ENCODE measurements at places on chromosomes 1 and 21. TPM values are rescaled to one million over a fixed set of nuclear protein-coding genes. Genes with fewer than 3 reads are reported as not detected.

ITLN1 gene
- not detected for polyA plus RNA-seq

NIBAN1 gene
- polyA plus RNA-seq = 50.8 TPM

LEFTY1 gene
- 0.39 TPM for polyA plus RNA-seq

MRPS15 gene
- 59.0 TPM for polyA plus RNA-seq

YBEY gene
- 9.4 TPM for polyA plus RNA-seq

FMO2 gene
- polyA plus RNA-seq = 1.2 TPM

CA14 gene
- 7.9 TPM for polyA plus RNA-seq

ZSCAN20 gene
- 2.2 TPM for polyA plus RNA-seq

BATF3 gene
- polyA plus RNA-seq = 1.6 TPM

CD1B gene
- not detected for polyA plus RNA-seq

FAM151A gene
- 0.36 TPM for polyA plus RNA-seq

TCEANC2 gene
- 5.3 TPM for polyA plus RNA-seq

LRRC71 gene
- polyA plus RNA-seq = 1.1 TPM

TMCC2 gene
- polyA plus RNA-seq = 7.7 TPM

UMODL1 gene
- polyA plus RNA-seq = not detected

All from muscle of back (tissue), 13 donors.